ENCODE measurements at places on chromosomes 7 and 10.

- DNase-seq: no peak
Measured at GRCh38 chr10:88598055-88598454, 11.5 kb downstream of the LIPJ start.

- DNase-seq: no peak
Measured at GRCh38 chr7:108004220-108005142, 1.5 kb upstream of the LAMB1 start.

GRCh38 chr7:139426258-139427028 lies 57.0 kb downstream of the KLRG2 start:
- DNase-seq: no peak

GRCh38 chr10:5457741-5458140 lies 41.6 kb downstream of the CALML5 start:
- DNase-seq: no peak

- no peak for DNase-seq
Measured at GRCh38 chr10:124033887-124034218, 59.5 kb downstream of the CHST15 start.

- no peak for DNase-seq
Measured at GRCh38 chr7:80439894-80440821, 71.7 kb downstream of the GNAT3 start.

DNA sequence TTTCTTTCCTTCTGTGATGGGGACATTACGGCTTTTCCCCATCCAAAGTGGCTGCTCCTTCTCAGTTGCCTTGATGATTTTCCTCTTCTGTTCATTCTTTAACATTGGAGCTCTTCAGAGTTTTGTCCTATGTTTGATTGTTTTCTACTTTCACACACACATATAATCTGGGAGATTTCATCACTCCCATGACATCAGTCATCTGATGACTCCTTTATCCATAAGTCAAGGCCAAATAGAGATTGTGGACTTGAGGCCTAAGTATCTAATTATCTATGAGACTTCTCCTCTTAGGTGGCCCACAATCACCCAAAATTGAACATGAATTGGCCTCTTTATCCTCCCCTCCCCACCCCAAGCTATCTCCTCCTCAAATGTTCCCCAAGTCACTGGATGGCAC lies 5.3 kb upstream of the COL1A2 start:
- DNase-seq: no peak

- DNase-seq: no peak
Measured at GRCh38 chr10:86653379-86653778, 968 bp upstream of the OPN4 start.

DNA sequence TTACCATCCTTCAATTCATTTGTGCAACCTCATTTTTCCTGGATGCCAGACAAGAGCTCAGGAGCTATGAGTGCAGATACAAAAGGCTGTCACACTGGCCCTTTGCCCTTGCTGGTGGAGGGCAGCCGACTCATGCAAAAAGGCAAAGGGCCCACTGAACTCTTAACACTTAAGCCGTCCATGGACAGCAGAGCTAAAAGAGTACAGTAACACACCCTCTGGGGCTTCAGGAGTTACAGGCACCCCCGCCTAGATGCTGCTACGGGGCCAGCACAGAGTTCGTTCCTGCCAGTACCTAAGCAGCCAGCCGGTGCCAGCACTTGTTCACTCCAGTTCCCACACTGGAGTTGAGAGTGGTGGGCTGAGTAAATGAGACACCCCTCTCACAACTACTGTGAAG lies 69.9 kb upstream of the MRLN start:
- no peak for DNase-seq

GRCh38 chr10:71982269-71983178 lies 18.3 kb downstream of the CHST3 start:
- DNase-seq: no peak

- no peak for DNase-seq
Measured at GRCh38 chr10:113058523-113059370, 108.7 kb downstream of the TCF7L2 start.

DNA sequence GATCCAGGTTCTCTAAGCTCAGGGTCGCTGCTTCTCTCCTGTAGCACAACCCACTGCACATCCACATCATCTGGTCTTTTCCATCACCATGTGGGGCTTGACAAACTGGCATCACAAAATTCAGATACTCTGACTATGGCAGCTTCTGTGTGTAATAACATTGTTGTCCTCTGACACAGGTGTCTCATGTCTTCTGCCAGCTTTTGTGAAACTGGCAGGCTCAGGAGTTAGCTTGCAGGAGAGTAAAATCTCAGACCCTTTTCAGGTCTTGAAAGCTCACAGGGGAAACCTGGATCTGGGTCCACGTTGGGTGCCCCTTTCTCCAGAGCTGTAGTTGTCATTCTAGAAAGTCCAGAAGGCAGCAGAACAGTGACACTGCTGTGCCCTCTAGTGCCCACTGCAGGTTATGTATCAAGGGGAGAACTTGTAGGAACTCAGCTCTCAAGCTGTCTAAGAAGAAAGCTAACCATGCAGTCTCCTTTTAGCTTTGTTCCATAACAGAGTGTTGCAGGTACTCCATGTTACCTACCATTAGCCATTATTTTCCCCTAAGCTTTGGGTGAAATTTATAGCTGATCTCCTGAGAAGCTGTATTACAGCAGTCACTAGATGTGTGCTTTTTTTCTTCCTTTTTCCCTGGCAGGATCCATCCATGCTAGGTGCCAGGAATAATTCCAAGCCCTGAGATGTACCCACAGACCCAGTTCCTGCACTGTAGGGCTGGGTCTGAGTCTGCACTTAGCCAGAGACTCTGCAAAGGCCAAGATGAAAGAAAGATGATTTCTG lies 102.7 kb downstream of the ZNF248 start:
- DNase-seq: no peak

GRCh38 chr10:31619531-31620061 lies 300.6 kb downstream of the ZEB1 start:
- DNase-seq: no peak

- no peak for DNase-seq
Measured at GRCh38 chr7:23700046-23700445, 10.0 kb upstream of the STK31 start.

GRCh38 chr7:66413379-66414114 lies 208.4 kb downstream of the TPST1 start:
- peak; percentile 90 for DNase-seq

- no peak for DNase-seq
Measured at GRCh38 chr10:126455036-126455765, 66.9 kb upstream of the ADAM12 start.

DNA sequence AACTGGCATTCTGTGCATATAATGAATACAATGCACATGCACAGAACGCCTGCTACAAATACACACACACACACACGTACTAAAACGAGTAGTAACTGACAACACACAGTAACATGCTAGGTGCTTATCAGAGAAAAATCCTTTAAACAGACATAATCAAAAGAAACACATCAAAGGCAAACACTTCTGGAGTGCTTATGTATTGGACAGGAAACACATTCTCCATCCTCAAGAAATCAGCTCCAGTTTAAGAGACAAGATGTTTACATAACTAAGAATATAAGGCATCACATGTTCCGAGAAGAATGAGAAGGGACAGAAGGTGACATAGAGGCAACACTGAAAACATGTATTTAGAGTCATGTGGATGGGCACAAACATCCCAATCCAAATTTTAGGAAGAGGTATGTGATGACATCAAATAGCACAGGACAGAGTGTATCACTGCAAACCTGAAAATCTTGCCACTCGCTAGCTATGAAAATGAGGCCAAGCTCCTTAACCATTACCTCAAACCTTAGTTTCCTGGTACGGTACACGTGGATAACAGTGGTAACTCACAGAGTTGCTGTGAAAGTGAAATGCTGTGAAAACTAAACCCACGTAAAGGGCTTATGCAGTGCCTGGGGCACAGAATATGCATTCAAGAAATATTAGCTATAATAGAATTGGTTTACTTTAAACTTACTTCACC lies 619.6 kb downstream of the PARD3 start:
- no peak for DNase-seq

All from stimulated activated CD4-positive, alpha-beta T cell treated with anti-CD3 and anti-CD28 coated beads, Interleukin-15, amount 100 ng/mL, for 24 hours (primary cell).